8988T (cell line): ENCODE measurements at places on chromosomes 7 and 10.

DNA sequence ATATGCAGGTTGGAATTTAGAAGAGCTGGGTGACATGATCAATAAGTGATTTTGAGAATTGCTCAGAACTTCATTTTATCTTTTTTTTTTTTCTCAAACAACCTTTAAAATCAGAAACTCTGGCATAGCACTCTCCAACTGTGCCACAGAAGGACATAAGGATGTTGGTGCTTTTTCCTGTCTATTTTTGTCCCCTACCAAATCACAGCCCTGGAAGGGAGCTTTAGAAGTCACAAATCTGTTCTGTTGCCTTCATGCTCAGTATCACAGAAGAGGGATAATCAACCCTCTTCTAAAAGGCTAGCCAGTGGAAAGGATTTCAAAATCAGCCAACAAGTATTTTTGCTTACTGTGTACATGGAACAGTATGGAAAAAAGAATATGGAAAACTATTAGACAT is 14.8 kb upstream of the NRP1 start:
- DNase-seq = no peak

GRCh38 chr7:104482362-104483037 is 154.1 kb downstream of the LHFPL3 start:
- DNase-seq = no peak

- no peak for DNase-seq
Observed at GRCh38 chr7:52540041-52540440, 495.4 kb upstream of the POM121L12 start.

DNA sequence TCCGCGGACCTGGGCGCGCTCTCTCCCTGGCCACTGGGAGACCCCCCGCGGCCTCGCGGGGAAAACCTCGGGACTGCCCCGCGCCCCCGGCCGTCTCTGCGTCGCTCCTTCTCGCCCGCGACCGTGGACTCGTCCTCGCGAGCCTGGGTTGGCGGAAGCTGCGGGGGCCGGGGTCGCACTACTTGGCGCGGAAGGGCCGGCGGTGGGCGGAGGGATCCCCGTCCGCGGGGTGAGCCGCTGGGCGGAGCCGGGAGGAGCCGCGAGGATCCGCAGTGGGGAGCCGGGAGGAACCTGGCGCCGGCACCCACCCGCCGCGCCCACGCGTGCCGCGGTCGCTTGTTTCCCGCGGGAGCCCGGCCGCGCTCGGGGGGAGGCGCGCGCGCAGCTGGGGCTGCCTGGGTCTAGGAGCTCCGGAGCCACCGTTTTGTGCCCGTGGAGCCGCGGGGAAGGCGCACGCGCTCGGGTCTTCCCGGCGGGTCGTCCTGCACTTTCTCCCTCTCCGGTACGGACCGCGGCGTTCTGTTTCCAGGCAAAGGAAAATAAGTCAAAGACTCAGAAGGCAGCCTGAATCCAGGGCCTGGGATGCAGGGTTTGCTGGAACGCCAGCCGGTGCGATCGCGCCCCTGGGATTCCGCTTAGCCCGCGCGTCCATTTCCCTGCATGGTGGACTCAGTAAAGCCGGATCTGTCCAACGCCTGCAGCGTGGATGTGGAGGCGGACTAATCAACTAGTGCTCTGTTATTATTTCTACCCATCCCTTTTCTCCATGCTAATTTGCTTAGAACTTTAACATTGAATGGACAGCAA is 28.7 kb upstream of the KMT2C start:
- DNase-seq = peak; percentile 61

DNA sequence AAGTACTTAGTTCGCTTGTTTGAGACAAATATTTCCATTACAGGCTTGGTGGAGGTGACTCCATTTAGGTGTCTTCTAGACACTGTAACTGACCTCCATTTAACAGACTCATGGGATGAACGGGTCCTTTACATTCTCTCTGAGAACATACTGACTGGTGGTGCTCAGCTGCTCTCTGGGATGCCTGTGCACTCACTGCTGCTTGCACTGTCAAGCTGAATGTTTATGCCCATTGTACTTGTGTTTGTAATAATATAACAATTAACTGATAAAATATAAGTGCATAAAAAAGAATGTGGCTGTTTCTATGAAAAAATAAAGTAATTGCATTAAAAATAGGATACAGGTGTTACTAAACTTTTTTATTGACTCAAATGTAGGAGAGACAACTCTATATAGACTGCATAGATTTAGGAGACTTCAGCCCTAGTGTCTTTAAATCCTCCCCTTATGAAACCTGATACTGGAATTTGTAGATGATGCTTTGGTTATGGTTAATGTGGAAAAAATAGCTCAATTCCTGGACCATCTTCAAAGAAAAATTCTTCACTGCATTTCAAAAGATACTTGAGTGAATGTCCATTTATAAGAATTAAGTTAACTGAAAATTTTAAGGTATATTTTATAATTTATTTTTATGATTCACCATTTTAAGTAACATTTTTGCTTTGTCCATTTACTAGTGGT is 85.4 kb downstream of the CDK14 start:
- no peak for DNase-seq

- DNase-seq = no peak
Observed at GRCh38 chr10:49012603-49013002, 73.0 kb upstream of the LRRC18 start.

DNA sequence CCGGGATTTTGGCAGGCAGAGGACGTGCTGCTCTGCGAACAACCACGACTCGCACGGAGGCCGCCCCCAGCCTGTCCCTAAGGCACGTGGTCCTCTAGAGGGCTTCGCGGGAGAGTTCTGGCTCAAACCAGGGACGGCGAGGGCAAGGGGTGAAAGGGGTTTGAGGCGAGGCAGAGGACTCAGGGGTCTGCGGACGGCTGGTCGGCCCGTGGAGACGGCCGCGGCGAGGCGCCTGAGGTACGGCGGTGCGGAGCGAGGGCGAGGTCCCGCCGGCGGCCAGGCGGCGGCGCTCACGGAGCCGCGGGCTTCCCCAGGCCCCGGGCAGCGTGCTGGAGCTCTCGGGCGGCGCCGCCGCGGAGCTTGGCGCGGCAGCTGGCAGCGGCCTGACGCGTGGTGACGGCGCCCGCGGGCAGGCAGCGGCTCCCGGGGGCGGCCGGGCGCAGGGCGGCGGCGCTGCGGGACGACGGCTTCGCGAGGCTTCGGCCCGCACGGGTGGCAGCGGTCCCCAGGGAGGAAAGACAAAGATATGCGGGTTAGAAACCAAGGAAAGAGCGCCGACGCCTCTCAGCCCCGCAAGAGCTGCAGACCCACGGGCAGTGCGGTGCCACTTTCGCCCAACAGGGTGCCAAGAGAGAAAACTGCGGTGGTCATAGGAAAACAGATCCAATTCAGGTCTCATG is 44.8 kb downstream of the ZNF800 start:
- DNase-seq = peak; percentile 74

DNA sequence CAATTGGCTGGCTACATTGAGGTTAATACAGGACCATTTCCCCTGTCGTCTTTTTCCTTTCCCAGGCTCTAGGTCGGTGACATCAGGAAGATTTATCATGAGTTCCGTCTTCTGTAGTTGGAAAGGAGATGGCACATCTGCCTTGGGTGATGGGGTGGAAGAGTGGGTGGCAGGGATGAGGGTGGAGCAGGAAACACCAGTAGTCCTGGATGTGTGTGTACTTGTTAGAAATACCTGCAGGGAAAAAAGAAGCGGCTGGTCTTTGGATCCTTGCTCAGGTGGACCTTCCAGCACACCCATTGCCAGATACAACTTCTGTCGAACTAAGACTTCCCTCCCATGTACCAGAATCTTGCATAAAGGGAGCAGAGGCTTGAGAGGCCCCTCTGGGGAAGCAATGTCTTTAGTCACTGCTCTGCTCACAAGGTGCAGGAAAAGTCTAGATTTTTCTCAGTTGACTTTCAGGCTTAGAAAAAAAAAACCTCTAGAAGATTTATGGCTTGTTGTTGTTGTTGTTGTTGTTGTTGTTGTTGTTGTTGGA is 516.8 kb upstream of the GALNT17 start:
- DNase-seq = no peak

GRCh38 chr10:76553263-76554032 is 1084.2 kb downstream of the KCNMA1 start:
- DNase-seq = no peak

DNA sequence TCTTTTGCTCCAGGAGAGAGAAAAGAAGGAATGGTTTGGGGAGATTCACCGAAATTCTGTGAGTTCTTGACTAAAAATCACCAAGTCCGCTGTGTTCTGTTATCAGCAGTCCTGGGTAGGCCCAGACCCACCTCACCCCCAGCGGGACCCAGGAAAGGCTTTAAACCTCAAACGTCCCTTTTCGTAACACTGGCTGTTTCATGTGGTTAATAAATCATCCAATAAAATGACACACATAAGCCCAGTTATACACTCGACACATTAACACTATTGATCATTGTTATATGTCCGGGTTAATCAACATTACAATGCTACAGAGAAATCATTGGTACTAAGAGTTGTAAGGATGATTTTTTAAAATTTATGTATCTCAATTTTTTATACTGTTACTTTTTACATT is 25.2 kb downstream of the DIP2C start:
- DNase-seq = no peak

DNA sequence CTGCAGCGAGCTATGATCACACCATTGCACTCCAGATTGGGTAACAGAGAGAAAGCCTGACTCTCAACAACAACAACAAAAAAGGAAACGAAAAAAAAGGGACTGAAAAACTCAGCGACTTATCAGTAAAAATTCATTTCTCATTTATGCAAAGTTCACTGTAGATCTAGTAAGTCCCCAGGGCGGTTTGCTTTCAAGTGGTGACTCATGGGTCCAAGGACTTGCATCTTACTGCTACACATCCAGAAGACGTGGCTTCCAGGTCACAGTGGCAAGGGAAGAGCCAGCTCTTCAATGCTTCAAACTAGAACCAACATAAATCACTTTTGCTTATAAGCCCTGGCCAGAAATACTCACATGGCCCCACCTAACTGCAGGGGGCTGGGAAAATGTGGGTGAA is 178.3 kb upstream of the AUTS2 start:
- no peak for DNase-seq

DNA sequence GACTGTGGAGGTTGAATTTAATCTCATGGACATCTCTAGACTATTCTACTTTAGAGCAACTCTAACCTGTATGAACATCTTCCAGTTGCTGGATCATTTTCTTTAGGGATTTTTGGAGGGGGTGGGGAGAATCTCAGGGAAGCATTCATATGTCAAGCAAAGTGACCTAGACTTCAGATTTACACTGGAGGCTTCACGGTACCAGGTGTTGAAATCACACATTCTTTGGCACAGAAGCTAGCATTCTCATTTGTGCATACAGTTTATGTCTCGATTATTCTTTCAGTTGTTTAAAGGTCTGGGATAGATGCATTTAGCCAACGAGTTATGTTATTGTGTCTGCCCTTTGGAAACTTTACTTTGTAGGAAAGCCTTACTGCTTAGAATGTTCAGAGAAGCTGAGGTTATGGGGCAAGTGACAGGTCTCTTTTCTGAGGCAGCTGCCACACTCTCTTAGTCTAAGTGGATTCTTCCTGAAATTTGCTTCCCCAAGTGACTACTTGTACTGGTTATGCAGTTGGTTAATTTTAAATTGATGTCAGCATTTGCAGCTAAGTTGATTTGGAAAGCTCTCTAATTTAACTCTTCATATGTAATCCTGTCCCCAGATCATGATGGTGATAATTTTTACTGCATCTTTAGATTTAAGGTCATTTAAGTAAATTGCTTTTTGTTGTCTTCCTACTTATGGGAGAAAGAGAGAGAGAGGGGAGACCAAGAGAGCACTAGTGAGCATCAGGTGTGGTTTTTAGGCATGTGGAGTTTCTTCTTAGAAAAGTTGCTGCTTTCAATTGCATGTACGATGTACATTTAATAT is 153.8 kb downstream of the PRKG1 start:
- no peak for DNase-seq

- no peak for DNase-seq
Observed at GRCh38 chr10:34590793-34591192, 224.3 kb downstream of the PARD3 start.

- no peak for DNase-seq
Observed at GRCh38 chr10:16519250-16519907, 2.3 kb downstream of the C1QL3 start.

DNA sequence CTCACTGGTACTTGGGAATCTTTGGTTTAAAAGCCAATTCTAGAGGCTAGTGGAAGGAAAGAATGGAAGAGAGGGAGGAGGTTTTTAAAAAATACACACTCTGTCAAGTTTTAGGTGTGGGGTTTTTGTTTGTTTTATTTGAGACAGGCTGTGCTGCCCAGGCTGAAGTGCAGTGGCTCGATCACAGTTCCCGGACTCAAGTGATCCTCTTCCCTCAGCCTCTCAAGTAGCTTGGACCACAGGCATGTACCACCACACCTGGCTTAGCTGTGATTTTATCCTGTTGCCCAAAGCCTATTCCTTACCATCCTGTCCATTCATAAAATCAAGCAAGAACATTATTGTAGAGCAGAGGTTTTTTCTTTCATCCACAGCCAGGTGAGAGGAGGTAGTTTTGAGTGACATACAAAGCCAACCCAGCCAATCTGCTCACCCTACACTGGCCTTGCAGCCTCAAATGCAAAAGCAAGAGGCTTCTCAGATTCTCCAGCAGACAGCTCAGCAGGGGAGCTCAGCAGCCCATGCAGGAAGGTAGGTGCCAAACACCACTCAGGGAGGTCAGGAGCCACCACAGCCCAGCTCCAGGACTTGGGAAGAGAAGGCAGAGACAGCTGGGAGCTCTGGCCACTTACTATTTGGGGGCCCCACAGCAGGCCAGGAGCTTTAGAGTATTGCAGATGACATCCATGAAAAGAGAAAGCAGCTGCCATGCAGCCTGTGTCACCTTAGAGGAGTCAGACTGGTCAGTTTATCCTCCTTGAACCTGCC is 65.8 kb downstream of the TMEM209 start:
- DNase-seq = no peak

DNA sequence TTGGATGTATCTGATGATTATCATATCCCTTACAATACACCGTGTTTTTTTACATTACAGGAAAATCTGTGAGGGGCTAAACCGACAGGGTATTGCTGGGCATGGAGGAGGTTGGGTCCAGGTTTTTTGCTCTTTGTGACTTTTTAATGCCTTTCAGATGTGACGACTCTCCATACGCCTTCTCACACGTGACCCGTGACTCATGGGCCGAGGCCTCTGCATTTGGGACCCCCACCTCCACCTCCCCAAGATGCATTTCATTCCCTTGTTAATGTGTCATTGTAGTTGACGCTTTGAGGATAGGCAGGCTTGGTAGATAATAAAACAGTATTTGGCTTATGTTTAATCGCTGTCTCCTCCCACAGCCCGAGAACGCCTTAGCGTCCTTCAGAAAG is 95.3 kb downstream of the CUX1 start:
- DNase-seq = no peak

GRCh38 chr10:17412323-17412722 is 42.1 kb downstream of the ST8SIA6 start:
- no peak for DNase-seq

- DNase-seq = no peak
Observed at GRCh38 chr10:121452581-121452980, 145.7 kb downstream of the FGFR2 start.

DNA sequence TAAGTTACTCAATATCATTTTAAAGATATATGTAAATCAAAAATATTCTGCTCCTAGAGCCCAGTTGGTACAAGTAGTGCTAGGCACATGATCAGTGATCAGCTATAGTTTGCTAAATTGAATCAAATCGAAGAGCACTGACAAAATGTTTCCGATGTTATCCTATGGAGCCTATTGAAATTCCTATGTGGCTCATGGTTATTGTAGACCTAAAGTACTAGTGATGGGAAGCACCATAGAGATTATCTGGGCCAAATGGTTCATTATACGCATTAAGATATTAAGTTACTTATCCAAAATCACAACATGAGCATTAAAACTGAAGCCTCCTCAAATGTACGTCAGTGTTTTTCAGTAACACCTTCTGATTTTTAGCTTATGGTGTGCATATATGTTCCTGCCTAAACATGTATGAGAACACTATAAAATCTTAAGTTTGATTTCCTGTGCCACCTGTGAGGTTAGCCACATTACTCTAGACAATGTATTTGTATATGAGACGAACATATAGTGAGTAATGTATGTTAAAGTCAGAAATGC is 103.2 kb downstream of the IQUB start:
- no peak for DNase-seq
